Activated CD4-positive, alpha-beta T cell treated with anti-CD3 and anti-CD28 coated beads, Interleukin-2, amount 10 ng/mL, durations not matched to agents 24 days and 14 days (primary cell): ENCODE measurements at places on chromosomes 13 and 19.

DNA sequence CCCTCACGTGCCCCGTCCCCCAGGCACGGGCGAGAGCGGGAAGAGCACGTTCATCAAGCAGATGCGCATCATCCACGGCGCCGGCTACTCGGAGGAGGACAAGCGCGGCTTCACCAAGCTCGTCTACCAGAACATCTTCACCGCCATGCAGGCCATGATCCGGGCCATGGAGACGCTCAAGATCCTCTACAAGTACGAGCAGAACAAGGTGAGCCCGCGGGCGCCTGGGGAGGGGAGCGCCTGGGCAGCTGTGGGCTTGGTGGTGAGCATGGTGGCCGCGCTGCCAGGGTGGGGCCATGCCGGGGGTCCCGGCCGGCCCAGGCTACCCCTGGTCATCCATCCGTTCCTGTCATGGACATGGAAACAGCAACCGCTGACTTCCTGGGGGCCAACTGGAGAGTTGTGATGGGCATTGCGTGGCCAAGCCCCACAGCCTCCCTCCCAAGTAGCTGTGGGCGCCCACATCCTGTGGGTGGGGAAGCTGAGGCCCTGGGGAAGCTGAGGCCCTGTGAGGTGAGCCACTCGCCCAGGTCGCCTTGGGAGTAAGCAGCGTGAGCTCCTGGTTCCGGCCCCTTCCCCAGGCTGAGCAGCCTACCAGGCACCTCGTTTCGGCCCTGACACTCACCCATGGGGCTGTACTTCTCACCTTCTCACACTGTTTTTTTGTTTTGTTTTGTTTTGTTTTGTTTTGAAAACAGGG, 16.1 kb downstream of the GNA11 start:
- no peak for DNase-seq
- H3K4me3 ChIP-seq: no peak overlapping the region
- H3K36me3 ChIP-seq: no peaks in the 10 kb centered on the region
- peaks cover 3% of the 10 kb centered on the region for H3K4me1 ChIP-seq

- no peaks in the 10 kb centered on the region for H3K27me3 ChIP-seq
- no peak for DNase-seq
- no peaks in the 10 kb centered on the region for H3K36me3 ChIP-seq
- H3K4me3 ChIP-seq: no peak overlapping the region
- H3K4me1 ChIP-seq: no peaks in the 10 kb centered on the region
- no peak overlapping the region for H3K27ac ChIP-seq
These were observed 33.0 kb downstream of the LYL1 start for GRCh38 chr19:13069415-13070359.

DNA sequence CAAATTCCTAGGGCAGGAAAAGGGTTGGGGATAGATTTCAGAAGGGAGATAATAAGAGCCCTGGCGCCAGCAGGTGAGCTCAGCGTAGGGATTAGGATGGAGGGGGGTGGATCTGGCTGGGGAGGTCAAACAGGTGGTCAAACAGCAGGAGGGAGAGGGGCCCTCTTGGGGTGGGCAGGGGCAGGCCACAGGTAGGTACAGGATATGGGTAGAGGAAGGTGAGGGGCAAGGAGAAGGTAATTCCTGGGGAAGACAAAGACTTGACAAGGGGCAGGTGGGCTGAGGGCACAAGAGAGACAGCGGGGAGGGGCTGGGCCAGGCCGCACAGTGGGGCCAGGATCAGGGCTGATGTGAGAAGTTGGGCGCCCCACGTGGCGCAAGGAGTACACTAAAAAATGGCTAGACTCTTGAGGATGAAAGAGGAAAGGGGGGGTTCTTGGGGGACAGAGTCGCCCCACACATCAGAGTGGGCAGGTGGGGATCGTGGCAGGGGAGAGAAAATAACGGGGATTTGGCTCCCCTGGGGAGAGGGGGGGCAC, 713 bp downstream of the KRI1 start:
- peak overlapping the region; percentile 96 for H3K27ac ChIP-seq
- peaks cover 3% of the 10 kb centered on the region for H3K27me3 ChIP-seq
- DNase-seq: peak; percentile 85
- H3K36me3 ChIP-seq: peaks cover 53% of the 10 kb centered on the region

- no peaks in the 10 kb centered on the region for H3K27me3 ChIP-seq
- H3K27ac ChIP-seq: no peak overlapping the region
- peaks cover 2% of the 10 kb centered on the region for H3K4me1 ChIP-seq
- no peak for DNase-seq
- no peak overlapping the region for H3K4me3 ChIP-seq
These were observed 31.1 kb downstream of the AP1M1 start for GRCh38 chr19:16228637-16229321.

DNA sequence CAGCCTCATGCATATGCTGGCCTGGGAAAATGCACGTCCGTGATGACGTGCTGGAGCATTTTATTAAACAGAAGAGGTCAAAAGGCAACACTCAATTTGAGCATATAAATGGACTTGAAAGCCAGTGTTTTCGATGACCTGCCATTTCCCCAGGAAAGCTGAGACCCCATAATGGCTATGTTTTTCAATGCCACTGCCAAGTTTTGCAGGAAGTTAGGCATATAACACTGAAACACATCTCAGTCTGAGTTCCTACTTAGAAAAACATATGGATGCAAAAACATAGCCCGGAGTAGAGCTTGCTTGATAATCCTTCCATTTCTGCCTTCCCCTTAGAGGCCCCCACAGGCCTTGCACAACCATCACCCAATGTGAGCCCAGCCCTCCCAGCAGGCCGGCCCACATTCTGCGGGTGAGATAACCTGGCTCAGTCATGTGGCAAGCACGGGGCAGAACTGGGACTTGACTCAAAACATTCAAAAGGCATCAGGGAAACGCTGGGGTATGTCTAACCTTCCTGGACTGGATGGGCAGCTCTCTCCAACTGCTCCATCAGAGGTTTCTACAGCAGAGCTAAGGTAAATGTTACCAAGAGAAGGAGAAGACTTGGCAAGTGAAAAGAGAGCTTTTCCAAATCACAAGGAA, 24.9 kb downstream of the EPS15L1 start:
- no peaks in the 10 kb centered on the region for H3K27me3 ChIP-seq
- H3K36me3 ChIP-seq: peaks cover 16% of the 10 kb centered on the region
- H3K4me3 ChIP-seq: no peak overlapping the region

DNA sequence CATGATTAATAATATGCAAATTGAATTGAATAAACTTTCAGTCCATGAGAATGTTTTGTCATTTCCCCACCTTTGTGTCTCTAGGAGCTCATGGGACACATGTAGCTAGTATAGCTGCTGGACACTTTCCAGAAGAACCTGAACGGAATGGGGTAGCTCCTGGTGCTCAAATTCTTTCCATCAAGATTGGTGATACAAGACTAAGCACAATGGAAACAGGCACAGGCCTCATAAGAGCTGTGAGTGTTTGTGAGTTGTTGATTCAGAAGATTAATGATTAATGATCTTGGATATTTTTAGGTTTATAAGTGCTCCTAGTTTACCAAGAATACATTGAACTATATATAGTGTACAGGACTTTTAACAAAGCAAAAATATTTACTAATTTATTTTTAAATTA, 30.1 kb downstream of the TPP2 start:
- H3K27me3 ChIP-seq: no peaks in the 10 kb centered on the region
- DNase-seq: no peak
- H3K4me3 ChIP-seq: no peak overlapping the region
- H3K36me3 ChIP-seq: peaks cover 50% of the 10 kb centered on the region

- no peak for DNase-seq
- H3K27me3 ChIP-seq: peaks cover 42% of the 10 kb centered on the region
- no peak overlapping the region for H3K4me3 ChIP-seq
- no peaks in the 10 kb centered on the region for H3K36me3 ChIP-seq
- H3K27ac ChIP-seq: no peak overlapping the region
These were observed 661 bp downstream of the PALM3 start for GRCh38 chr19:14061081-14061749.
